ENCODE measurements at places on chromosomes 5 and 9.

DNA sequence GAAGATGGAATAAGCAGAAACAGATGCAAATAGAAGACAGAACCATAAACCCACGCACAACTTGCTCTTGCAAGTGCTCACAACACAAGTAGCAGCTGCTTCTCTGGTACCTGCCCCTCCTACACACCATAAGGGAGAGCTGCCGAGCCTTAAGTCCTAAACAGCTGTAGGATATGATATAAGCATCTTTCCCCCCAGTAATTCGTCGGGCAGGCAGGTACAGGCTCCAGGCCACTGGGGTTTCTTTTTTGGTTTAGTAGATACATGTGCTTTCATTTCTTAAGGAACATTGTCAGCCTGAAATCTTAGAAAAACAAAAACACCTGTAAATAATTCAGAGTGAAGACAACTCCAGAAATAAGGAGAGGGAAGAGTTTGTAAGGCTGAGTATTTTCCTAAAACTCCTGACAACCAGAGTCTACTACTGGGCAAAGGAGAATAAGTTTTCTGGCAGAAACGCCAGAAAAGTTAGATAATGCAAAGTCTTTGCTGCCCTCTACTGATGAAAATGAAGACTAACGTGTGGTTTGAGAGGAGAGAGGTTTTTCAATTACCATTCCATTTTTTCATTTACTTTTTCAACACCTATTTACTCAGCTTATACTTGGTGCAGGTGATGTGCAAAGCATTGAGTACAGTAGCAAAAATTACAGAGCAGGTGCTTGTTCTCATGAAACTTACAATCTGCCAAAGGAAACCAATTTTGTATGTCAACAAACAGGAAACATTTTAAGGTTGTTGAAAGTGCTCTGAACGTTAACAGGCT lies 20.1 kb upstream of the TCERG1 start:
- peak; percentile 23 for DNase-seq

- no peak for DNase-seq
These were observed 28.8 kb downstream of the PDE8B start for GRCh38 chr5:77239126-77239741.

DNA sequence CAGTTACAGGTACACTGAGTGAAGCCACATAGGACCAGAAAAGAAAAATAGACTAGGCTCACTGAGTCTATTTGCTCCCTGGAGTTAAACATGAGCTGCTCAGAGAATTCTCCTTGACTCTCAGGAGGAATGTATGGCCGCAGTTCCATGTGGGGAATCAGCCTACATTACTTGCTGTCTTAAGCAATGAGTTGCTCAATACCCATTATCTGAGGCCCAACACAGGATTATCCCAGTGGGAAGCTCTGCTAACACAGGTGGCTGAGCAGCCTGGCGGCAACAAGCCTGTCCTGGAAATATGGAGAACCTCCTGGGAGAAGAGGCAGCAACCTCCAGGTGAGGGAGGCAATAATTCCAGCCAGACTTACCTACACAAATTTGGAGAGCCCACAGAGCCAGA lies 177.5 kb upstream of the NREP start:
- no peak for DNase-seq

GRCh38 chr9:73548201-73548600 lies 396.5 kb downstream of the ANXA1 start:
- DNase-seq, result no peak
